ENCODE measurements at places on chromosomes 1 and 21.

GRCh38 chr1:4452701-4453100 is 201.7 kb upstream of the AJAP1 start:
- no peak for DNase-seq

DNA sequence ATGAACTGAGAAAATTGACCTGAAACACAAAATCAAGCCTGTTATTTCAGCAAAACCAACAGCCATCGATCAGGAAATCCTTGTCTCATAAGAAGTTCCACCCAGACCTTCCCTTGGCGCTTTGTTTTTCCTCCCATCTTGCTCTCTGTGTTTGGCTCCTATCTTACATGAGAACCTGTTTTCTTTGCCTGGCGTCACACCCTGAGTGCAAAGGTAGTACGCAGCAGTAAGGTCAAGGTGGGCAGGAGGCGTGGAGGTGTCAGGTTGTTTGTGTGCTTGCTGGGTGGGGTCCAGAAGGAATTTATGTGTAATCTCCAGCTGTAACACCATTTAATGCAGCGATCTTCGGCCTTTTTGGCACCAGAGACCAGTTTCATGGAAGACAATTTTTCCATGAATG is 50.5 kb downstream of the C1orf21 start:
- DNase-seq = no peak

DNA sequence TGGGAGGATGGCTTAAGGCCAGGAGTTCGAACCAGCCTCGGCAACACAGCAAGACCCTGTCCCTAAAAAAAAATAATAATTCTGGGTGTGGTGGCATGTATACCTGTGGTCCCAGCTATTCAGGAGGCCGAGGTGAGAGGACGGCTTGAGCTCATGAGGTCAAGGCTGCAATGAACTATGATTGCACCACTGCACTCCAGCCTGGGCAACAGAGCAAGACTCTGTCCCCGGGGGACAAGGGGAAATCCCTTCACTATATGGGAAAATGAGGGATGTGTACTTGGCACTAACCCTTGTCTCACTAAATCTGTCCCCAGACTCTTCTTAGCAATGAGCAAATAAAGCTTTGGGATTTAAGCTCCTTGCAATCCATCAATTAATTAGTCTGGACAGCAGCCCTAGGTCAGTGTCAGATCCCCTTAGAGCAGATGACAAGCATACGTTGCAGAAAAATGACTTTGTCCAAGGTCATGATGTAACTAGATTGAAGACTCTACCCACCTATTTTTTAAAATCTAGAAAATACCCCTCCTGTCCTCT is 9.4 kb downstream of the KDM5B start:
- no peak for DNase-seq

DNA sequence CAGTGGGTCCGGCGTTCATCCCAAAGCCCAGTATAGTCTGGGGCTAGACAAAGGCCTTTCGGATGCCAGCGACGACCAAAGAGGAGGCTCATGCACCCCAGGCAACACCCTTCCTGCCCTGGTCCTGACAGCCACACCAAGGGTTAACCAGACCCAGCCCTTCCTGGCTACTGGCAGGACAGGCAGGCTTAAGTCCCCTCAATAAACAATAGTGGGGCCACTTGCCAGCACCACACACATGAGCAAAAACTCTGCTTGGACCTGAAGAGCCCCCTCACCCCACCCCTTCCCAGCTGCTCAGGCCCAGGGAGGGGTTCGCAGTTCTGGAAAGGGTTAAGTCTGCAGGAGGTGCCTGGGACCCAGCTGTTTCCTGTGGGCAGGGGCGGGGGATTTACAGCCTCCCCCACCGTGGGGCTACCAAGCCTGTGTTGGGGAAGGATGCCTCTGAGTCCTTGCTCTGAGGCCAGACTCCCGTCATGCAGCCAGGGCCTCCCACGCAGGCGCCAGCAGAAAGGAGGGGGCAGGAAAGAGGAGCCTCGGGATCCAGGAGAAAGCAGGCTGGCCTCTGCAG is 18.2 kb downstream of the PHLDA3 start:
- DNase-seq = peak; percentile 85

DNA sequence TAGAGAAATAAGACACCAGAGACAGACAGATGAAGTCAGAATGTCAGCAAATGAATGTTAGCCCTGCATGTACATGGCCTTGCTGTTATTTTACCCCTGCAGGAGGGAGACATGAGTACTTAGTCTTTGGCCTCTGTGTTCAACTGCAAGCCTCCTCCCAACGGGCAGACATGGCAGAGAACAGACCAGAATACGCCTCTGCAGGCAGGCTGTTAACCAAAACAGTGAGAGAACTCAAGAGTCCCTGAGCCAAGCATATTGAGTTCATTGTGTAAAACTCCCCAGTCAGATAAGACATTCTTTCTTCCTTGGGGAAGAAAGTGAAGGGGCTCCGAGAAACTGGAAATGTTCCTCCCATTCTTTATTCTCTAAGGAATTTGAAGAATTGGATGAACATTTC is 150.9 kb downstream of the PHTF1 start:
- no peak for DNase-seq

DNA sequence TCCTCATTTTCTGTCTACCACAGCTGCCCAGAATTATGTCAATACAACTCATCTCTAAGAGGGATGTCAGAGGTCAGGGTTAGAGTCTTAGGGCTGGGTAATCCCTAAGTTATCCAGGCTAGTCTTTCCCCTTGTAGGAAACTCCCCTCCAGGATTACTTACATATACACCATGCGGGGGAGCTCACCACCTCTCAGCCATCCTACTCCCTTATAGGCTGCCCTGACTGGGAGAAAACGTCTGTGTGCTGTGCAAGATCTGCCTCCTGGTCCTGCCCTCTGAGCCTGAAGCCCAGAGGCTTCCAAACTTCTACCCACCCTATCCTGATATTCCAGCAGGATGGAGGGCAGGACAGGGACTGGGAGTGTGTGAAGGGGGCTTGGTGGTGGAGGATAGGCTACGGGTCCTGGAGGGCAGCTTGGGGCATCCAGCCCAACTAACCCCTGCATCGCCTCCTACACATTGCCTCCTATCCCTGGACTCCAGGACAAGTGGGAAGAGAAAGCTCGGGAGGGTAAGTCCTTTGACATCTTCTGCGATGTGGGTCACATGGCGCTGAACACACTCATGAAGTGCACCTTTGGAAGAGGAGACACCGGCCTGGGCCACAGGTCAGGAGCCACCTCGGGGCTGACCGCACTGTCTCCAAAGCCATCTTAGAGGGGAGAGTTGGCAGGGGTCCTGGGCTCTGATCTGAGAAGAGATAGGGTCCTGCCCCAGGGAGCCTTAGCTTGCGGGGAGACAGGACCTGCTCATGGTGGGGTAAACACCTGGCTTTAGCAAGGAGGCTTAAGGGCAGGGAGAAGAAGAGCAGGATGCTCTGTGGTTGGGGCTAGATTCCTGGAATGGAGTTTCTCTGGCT is 14.4 kb downstream of the CYP4B1 start:
- no peak for DNase-seq

- no peak for DNase-seq
Measured at GRCh38 chr1:160367934-160368923, 1.4 kb downstream of the NHLH1 start.

Data from fibroblast of skin of right biceps (primary cell).